ENCODE measurements at places on chromosomes 4 and X.

DNA sequence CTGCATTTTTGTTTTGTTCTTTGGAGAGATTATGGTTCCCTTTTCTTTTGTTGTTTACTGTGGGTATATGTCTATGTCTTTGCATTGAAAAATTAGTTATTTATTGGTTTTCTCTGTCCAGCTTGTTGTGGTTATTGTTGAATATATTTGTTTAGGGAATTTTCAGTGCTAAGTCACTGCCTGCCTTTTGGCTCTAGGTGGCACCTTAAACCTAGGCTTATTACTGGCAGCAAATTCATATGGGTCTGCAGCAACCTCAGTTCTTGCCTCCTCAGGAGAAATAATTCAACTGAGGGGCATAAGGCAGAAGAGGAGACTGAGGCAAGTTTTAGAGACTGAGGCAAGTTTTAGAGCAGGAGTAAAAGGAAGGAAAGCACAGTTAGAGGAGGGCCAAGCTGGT is 1157.3 kb upstream of the AGA start:
- DNase-seq = no peak

- DNase-seq = no peak
Observed at GRCh38 chrX:103356130-103356798, at the start of gene TCEAL9. TSS of gene TCEAL9 (plus strand) at chrX:103356506. CDS start at chrX:103357685, 1,179 bp downstream.

GRCh38 chrX:153511784-153512500 is 5.5 kb upstream of the ATP2B3 start:
- DNase-seq = no peak

- DNase-seq = no peak
Observed at GRCh38 chr4:92182006-92182735, 121.6 kb upstream of the GRID2 start.

DNA sequence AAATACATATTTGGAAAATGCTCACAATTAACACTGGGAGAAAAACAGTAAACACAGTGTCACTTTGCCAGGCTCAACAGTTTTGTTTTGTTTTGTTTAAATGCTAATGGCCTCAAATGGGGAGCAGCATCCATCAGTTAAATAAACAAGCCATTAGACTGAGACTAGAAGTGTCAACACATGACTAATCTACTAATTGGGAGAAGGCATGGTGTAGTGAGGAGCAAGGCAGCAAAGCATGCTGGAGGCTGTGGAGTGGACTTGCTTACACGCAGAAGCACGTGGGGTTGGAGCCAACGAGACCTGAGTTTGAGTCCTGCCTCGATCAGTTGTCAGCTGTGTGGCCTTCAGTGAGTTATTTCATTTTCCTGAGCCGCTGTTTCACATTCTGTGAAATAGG is 29.0 kb downstream of the UTP14A start:
- no peak for DNase-seq
